ENCODE measurements at places on chromosomes 12 and 14.

DNA sequence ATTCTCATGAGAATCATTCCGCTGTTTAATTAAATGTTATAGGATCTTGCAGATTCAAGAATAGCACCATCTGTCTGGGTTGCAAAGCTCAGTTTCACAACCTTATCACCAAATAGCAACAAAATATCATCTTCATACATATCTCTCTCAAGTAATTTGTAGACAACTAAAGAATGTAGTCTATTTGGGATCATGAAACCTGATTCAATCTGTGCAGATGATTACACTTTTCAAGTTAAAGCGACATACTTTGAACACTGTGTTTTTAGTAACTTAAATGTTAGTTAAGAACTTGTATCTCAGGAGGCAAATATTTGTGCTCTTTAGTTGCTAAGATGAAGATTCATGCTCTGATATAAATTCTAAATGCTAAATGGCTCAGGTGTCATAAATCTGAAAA is 14.8 kb downstream of the MED13L start:
- DNase-seq: no peak

GRCh38 chr12:132711080-132711843 is 620 bp downstream of the PGAM5 start:
- no peak for DNase-seq

DNA sequence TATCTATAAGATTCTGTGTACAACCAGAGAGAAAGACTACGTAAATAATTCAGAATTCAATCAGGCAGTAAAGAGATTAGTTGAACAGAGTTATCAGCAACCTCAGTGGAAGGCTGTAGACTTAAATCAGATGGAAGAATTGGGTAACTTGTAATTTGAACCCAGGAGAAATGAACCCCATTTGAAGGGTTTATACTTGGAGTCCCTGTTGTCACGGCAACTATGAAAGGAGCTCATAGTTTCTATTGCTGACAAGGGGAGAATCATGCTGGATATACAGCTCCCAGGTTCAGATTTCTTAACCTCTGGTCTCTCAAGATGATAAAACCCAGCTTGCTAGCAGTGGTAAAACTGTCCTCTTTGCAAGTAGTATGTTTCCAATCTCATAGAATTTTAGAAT is 54.4 kb upstream of the BMP4 start:
- no peak for DNase-seq

DNA sequence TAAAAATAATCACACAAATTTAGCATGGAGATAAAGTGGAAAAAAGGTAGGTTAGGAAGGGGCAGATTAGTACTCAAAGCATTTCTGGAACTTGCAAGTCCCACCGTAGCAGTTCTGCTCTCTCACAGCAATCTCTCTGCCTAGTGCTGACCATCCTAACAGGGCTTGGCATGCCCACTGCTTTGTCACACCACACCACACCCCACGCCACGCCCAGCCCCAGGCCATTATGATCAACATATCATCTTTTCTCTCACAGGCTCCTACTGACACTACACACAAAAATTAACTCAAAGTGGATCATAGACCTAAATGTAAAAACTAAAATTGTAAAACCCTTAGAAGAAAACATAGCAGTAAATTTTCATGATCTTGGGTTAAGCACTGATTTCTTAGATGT is 273.7 kb downstream of the DAD1 start:
- no peak for DNase-seq

DNA sequence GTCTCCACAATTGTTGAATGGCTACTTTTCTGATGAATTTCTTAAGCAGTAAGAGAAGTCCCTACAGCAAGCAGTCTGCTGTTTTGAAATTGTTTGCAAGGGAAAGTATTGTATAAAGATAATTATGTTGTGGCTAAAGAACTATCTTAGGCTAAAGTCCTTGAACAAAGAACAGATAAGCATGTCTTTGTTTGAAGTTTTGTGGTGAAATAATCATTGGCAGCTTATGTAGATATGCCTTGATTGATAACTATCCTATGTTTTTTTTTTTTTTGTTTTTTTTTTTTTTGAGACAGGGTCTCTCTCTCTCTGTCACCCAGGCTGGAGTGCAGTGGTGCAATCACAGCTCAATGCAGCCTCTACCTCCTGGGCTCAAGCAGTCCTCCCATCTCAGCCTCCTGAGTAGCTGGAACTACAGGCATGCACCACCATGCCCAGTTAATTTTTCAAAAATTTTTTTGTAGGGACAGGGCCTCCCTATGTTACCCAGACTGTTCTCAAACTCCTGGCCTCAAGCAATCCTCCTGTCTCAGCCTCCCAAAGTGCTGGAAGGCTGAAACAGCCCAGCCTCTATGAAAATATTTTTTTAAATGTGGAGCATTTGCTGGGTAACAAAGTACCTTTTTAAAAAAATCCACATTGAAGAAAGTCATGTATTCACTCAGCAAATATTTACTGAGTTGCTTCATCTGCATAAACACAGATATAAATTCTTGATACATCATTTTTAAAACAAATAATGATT is 80.8 kb downstream of the LLPH start:
- DNase-seq: no peak

DNA sequence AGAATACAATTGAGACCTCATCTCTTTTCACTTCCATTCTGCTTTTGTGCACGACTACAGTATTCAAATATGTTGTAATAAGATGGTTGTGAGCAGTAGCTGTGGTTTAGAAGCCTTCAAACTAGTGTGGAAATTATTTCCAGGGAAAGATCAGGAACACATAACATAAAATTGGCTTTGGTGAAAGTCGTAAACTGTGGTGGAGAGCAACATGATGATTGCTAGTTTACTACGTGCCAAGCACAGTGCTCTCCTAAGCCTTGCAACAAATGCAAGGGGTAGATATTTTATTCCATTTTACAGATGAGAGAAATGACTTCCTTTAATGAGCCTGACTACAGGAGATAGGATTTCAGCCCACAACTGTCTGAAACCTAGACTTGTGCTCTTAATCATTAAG is 172.4 kb upstream of the LMNTD1 start:
- no peak for DNase-seq

DNA sequence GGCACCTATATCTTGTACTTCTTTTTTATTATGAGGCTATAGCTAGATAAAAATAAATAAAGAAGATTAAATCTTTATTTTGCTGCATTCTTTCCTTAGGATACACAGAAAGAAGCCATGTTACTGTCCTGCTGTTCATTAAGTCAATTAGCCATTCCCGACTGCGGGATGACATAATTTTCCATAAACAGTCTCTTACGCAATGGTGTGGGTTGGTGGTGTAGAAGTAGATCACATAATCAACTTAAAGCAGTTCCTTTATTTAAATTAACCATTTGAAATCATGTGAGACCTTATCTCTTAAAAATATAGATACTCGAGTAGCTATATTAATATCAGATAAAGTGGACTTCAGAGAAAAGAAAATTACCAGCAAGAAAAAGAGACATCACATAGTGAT is 40.2 kb downstream of the TAOK3 start:
- DNase-seq: no peak

- DNase-seq: no peak
Observed at GRCh38 chr12:132608231-132609171, 1.9 kb downstream of the LRCOL1 start.

- DNase-seq: no peak
Observed at GRCh38 chr14:103311171-103311997, 22.7 kb upstream of the EIF5 start.

DNA sequence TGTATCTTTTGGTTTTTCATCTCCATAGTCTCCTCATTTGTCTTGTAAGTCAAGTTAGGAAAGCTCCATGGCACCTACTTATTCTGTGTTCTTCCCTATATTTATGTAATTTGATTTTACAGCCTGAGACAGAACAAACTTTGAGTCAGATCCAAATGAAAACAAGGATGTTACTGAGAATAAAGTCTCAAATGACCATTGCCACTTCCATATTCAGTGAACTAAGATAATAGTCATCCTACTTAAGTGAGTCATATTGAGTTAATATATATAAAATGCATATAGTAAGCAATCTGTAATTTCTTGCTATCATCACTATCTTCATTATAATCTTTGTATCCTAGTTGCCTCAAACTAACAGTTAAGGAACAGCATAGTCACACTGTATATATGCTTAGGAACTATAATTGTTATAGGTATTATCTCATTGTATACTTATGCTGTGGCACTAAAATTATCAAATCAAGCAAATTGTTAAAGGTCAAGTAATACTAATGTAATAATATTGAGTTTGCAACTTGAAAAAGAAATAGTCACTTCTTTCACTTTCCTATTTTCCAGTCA is 30.8 kb downstream of the TMTC3 start:
- no peak for DNase-seq

DNA sequence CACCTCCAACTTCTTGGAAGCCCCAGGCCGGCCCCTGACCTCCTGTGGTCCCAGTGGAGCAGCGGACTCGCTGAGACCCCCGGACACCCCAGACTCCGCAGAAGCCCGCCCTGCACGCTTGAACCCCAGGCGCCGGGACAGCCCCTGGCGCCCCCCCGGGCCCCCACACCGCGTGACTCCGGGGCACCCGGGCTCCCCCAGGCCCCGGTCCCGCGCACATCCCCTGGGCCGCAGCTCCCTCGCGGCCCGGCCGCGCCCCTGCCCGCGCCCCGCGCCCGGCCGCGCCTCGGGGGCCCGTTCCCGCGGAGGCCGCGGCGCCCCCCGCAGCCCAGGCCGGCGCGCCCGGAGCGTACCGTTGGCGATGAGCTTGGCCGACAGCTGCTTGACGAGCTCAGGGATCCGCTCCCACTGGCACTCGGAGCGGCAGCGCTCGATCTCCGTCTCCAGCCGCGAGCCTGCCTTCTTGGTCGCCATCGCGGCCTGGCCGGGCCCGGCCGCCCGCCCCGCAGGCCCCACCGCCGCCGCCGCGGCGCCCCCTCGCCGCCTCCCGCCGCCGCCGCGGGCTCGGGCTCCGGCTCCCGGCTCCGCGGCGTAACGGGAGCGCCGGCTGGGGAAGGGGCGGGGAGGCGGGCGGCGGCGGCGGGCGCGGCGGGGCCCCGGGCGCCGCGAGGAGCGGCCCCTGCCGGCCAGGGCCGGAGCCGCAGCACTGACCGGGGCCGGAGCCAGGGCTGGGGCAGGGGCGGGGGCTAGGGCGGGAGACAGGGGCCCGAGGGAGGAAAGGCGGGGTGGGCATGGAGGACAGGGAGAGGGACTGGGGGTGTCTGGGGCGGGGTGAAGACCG is at the start of gene TTC7B:
TSS of gene TTC7B (minus strand) at position 609 of the 841 bp plus-strand sequence. CDS start at position 474, 135 bp downstream.
- peak; percentile 27 for DNase-seq

GRCh38 chr12:25126746-25127145 is 68.2 kb downstream of the DNAI7 start:
- no peak for DNase-seq

All from NCI-H1930 (cell line).